Frontal cortex (tissue), 4 donors: ENCODE measurements at places on chromosomes 6 and 20.

GRCh38 chr6:139533573-139534471 lies 159.4 kb upstream of the CITED2 start:
- DNase-seq, result no peak

GRCh38 chr6:70547313-70547712 lies 19.4 kb upstream of the SDHAF4 start:
- no peak for DNase-seq

DNA sequence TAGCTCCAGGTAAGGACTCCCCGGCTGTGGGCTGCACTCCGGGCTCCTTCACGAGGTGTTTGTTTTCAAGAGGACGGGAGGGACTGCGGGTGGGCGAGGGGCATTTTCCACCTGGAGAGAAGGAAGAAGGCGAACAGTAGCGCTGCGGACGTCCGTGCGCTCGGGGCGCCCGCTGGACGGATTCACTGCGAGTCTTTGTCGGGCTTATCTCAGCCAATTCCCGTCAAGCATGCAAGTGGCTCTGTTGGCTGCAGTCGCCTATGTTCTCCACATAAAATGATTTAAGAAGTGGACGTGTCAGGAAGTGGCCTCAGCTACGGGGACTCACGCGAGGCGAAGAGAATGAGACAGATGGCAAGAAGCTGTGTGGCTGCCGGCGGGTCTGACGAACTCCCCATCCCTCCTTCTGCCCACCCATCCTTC lies 332 bp downstream of the GRIK2 start:
- DNase-seq, result no peak

DNA sequence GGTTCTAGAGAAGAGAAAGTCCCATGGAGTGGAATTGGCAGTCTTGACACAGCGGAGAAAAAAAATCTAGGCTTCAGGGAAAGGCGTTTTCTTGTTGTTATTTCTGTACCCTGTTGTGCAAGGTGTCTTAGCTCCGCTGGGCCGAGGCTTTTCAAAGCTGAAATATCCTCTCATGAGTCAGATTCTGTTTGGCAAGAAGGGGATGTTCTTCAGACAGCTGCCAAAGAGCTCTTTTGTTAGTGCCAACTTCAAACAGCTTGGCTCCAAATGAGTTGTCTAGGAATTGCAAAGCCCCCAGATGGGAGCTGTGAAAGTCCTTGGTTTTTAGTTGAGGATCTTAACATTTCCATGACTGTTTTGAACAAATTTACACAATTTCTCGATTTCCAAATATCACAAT lies 45.6 kb downstream of the LRRN4 start:
- peak; percentile 29 for DNase-seq

- no peak for DNase-seq
These were observed 6.9 kb downstream of the ZMYND8 start for GRCh38 chr20:47349365-47350180.
